Fibroblast of skin of right quadriceps (primary cell): ENCODE measurements at places on chromosomes 2 and 18.

DNA sequence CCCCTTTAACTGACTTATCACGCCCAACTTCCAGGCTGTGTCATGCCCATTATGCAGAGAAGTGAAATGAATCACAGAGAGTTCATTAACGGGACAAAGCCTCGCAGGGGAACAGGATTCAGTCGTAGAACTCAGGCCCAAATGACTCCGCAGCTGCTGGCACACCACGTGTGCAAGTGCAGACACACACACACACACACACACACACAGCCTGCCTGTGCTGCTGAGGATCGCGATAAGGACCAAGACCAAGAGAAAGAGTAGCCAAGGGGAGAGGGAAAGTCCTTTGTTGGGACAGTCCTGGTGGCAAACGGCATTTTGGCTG is 90.0 kb upstream of the TAF1B start:
- peak; percentile 95 for DNase-seq

DNA sequence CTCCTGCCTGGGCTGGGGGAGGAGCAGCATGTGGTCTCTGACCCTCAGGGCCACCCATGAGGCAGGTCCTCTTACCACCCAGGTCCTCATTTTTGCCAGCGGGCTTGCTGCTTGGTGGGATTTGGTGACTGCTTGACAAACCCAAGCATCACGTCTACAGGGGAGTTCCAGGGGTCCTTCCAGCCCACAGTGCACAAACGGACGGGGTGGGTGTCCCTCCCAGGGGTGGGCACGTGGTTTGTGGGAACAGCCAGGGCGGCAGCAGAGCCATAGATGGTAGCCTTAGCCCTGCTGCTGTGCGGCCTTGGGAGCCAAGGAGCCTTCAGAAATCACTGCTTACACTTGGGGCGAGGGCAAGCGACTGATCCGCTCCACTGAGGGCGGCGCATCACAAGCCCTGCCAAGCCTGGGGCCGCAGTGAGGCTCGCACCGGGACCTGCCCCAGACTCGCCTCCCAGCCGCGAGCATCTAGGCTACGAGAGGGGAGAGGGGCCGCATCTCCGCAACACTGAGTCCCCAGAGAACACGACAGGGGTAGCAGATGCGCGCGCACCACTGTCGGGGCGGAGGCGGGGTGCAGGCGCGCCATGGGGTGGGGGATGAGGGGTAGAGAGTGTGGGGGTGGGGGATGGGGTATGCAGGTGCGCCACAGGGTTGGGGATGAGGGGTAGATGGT is 36.9 kb downstream of the SNED1 start:
- DNase-seq: no peak

DNA sequence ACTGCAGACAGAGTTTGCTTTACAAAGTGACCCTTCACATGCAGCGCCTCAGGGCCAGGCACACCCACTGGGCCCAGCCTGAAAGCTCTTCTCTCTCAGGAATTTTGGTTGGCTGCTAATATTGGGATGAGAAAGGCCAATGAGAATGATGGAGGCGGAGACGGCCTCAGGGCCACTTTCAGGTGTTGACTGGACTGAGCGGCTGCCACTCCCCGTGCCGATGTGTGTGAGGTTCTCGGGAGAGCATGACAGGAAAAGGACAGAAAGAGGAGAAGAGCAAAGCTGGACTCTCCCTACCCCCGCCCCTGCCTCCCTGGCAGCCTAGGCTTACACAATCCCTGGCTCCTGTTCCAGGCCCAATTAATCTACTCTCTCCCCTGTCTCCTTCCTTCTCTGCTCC is 155.7 kb downstream of the CELF4 start:
- no peak for DNase-seq

GRCh38 chr18:6891788-6892187 is 162.3 kb downstream of the ARHGAP28 start:
- DNase-seq: no peak

DNA sequence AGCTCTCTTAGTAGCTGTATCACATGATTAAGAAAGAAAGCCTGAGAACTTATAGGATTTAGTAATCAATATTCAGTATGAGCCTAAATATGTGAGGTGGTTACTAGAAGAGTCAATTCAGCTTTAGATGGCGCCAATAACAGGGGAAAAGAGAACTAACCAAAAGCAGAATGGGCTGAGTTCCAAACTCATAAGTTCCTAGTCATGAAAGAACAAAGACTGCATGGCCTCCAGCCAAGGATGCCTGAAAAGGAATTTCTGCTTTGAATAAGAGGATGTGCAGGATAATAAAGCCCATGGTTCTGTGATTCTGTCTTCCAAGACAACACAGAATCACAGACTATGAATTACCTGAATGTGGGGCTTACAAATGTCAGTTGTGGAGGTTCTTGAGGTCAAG is 196.5 kb downstream of the SATB2 start:
- peak; percentile 53 for DNase-seq

- DNase-seq: peak; percentile 12
Measured at GRCh38 chr18:27762054-27762453, 414.9 kb downstream of the CDH2 start.

DNA sequence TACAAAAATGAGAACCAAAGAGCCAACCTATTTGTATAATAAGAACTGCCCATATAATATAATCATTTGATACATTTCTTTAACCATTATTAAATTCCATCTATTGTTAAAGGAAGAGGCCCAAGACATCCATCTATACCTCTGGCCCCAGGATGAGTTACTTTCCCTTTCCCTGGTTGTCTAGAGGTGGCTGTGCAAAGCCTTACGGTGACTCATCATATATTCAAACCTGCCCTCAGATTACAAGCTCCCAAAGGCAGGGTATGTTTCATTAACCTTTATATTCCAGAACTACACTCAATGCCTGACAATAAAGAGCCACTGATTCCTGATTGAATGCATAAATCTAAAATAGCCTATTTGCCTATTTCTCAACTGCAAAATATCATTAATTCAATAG is 105.8 kb upstream of the PID1 start:
- no peak for DNase-seq

DNA sequence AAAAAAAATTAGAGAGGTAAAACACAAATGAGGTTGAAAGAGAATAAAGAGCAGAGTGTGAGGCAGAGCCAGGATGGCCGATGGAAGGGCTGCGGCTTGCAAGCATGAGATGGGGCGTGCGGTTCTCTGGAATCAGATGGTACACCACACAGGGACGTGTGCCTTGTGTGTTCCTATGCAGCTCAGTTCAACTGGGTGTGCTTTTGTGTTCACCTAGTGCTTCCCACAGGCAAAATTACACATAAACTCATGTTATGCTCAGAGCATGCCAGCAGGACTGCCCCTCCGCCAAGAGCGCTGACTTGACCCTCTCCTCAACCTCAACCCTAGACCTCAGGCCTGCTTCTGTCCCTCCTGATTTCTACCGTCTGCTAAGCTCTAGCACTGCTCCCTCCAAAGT is 24.4 kb downstream of the STARD7 start:
- DNase-seq: no peak
